ENCODE measurements at places on chromosomes 2 and 18. TPM values are rescaled to one million over a fixed set of nuclear protein-coding genes. Genes with fewer than 3 reads are reported as not detected.
A peak's percentile ranks its signal among the peaks of the same experiment; 100 is the strongest.

GRCh38 chr2:25283921-25284320 is 57.8 kb downstream of the DNMT3A start:
- no peaks in the 10 kb centered on the region for H3K36me3 ChIP-seq
- H3K27ac ChIP-seq: no peak overlapping the region
- peaks cover 3% of the 10 kb centered on the region for H3K4me1 ChIP-seq
- no peak for DNase-seq
- H3K4me3 ChIP-seq: no peak overlapping the region

GRCh38 chr2:73896362-73897239 is 3.8 kb downstream of the ACTG2 start:
- no peak overlapping the region for H3K27ac ChIP-seq
- DNase-seq: no peak
- H3K36me3 ChIP-seq: no peaks in the 10 kb centered on the region
- H3K4me1 ChIP-seq: no peaks in the 10 kb centered on the region

GRCh38 chr2:197675711-197676188 is 363 bp upstream of the RFTN2 start:
- H3K4me3 ChIP-seq: no peak overlapping the region
- no peak for DNase-seq
- H3K36me3 ChIP-seq: no peaks in the 10 kb centered on the region
- no peaks in the 10 kb centered on the region for H3K27me3 ChIP-seq
- H3K4me1 ChIP-seq: no peaks in the 10 kb centered on the region

- no peak overlapping the region for H3K27ac ChIP-seq
- no peaks in the 10 kb centered on the region for H3K27me3 ChIP-seq
- no peaks in the 10 kb centered on the region for H3K36me3 ChIP-seq
- DNase-seq: peak; percentile 60
- no peaks in the 10 kb centered on the region for H3K4me1 ChIP-seq
These were observed 92.4 kb downstream of the DYSF start for GRCh38 chr2:71545572-71546274.

- H3K4me1 ChIP-seq: no peaks in the 10 kb centered on the region
- H3K27me3 ChIP-seq: no peaks in the 10 kb centered on the region
- H3K36me3 ChIP-seq: no peaks in the 10 kb centered on the region
- no peak overlapping the region for H3K4me3 ChIP-seq
- DNase-seq: no peak
- no peak overlapping the region for H3K27ac ChIP-seq
These were observed 36.0 kb upstream of the UBE2E3 start for GRCh38 chr2:180944372-180944771.

DNA sequence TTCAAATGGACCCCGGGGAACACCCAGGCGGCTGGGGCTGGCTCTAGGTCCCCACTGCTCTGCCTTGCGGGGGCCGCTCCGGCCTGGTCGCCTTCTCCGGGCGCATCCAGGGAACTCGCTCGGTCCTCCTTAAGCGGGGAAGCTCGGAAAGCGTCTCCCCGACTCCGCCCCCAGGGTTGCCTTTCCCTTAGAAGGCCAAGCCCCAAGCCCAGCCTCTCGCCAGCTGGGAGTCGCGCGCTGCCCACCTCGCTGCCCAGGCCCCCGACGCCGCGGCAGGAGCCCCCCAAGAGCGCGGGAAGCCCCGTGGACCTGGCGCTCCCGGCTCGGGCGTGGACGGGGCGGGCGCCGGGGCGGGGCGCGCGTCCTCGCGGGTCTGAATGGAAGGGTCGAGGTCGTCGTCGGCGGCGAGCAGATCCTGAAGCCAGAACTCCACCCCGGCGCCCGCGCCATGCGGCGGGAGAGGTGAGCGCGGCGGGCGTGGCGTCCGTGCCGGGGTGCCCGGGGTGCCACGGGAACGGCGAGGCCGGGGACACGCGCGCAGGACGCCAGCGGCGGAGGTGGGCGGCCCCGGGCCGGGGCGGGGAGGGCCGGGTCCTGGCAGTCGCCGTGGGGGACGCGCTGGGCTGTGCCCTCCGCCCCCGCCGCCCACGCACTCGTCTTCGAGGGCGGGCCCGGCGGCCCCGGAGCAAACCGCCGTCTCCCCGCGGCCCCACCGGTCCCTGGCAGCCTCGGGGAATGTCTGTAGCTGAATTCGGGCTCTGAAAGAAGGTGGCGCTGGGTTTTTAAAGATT is at the start of gene BOK:
Gene BOK, plus strand, starts transcription at position 214 of the 791 bp plus-strand sequence. CDS start 739 bp downstream, outside the sequence.
- no peaks in the 10 kb centered on the region for H3K27me3 ChIP-seq
- peak within 1 kb of the TSS; percentile 86 for H3K4me3 ChIP-seq
- peak within 1 kb of the TSS; percentile 96 for H3K27ac ChIP-seq
- no peak for DNase-seq
- H3K36me3 ChIP-seq: peaks cover 2% of the 10 kb centered on the region
- peaks cover 45% of the 10 kb centered on the region for H3K4me1 ChIP-seq

GRCh38 chr2:68423966-68424650 is 43.0 kb downstream of the FBXO48 start:
- no peak overlapping the region for H3K27ac ChIP-seq
- H3K4me3 ChIP-seq: no peak overlapping the region
- DNase-seq: no peak
- H3K4me1 ChIP-seq: peaks cover 26% of the 10 kb centered on the region
- no peaks in the 10 kb centered on the region for H3K27me3 ChIP-seq

- H3K27me3 ChIP-seq: no peaks in the 10 kb centered on the region
- DNase-seq: no peak
- H3K27ac ChIP-seq: no peak overlapping the region
These were observed 141.6 kb downstream of the RTP5 start for GRCh38 chr2:242011167-242011513.

DNA sequence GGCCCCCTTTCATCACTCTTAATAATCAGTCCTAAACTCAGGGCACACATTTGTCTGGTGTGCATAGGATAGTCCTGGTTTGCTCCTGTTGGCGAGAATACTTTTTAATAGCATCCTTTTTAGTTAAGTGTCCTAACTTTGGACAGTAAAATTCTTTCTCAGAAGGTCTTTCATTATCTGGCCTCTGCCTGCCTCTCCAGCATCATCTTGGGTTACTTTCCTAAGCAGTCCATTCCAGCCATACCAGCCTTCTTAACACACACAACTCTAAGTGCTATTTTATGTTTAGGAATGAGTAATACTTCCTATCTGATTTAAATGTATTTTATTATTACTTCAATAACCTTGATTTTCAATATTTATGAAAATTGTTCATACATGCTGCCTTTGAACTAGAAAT is 151.0 kb downstream of the ACOXL start:
- no peaks in the 10 kb centered on the region for H3K36me3 ChIP-seq
- no peaks in the 10 kb centered on the region for H3K27me3 ChIP-seq
- H3K27ac ChIP-seq: no peak overlapping the region

Gene SLC8A1
- 14.3 TPM for total RNA-seq

Gene OSBPL6
- total RNA-seq: 3.3 TPM

Gene ADCYAP1
- total RNA-seq: 0.08 TPM

Gene C2orf81
- 0.23 TPM for total RNA-seq

Gene KCNS3
- total RNA-seq: 2.8 TPM

Gene HOXD4
- total RNA-seq: not detected

Gene TEX44
- not detected for total RNA-seq

Gene CD226
- 5.2 TPM for total RNA-seq

Data from liver (tissue), 10 donors.